Stimulated activated CD8-positive, alpha-beta memory T cell treated with anti-CD3 and anti-CD28 coated beads, Interleukin-7, amount 100 ng/mL, for 24 hours (primary cell): ENCODE measurements at places on chromosomes 11 and 22.

DNA sequence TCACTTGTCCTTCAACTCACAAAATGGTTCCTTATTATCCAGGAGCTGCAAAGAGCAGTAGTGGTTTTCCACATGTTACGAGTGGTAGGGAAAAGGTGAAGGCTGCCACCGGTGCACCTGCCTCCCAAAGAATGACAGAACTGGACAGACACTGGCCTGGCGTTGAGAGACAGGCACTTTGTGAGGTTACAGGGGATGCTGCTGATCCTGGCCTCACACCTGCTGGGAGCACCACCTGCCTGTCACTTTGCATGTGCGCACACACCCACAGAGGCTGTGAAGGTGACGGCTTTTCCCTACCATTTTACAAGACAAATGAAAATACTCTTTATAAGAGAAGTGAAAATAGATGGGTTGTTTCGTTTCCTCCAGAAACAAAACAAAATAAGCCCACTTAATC is 175.3 kb upstream of the B3GAT1 start:
- DNase-seq = no peak

DNA sequence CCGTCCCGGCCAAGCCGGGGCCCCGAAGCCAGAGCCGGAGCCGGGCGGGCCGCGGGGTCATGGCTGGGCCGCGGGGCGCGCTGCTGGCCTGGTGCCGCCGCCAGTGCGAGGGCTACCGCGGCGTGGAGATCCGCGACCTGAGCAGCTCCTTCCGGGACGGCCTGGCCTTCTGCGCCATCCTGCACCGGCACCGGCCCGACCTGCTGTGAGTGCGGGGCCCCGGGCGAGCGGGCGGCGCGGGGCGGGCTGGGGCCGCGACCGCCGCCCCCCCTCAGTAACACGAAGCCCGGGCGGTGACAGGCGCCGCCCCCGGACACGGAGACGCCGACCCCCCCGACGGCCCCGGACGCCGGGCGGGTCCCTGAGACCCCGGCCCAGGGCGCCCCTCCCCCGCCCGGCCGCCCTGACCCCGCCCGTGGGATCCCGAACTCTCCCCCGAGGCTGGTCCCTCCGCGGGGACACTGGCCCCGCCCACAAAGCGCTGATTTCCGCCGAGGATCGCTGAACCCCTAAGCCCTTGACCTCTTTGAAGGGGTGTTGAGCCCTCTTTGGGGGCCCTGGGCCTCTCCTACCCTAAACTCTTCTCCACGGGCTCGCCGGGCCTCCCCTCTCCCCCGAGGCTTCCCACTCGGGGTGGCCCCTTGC is 389 bp downstream of the MICALL1 start:
- DNase-seq = no peak

DNA sequence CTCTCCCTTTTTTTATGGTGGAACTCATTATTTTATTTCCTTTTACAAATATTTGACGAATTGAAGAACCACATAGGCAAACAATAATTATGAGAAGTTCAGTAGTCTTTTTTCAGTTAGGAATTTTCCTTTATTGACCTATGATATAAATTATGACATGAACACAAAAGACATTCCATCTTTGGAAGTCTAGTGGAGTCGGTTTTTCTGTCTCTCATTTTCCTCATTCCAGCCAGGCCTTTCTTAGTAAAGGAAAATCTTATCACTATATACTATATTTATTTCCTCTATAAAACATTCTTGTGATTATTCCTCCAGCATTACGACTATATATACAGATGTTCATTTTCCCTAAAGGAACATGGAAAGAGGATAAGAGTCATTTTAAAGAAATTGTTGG is 1046.1 kb downstream of the DLG2 start:
- DNase-seq = no peak

DNA sequence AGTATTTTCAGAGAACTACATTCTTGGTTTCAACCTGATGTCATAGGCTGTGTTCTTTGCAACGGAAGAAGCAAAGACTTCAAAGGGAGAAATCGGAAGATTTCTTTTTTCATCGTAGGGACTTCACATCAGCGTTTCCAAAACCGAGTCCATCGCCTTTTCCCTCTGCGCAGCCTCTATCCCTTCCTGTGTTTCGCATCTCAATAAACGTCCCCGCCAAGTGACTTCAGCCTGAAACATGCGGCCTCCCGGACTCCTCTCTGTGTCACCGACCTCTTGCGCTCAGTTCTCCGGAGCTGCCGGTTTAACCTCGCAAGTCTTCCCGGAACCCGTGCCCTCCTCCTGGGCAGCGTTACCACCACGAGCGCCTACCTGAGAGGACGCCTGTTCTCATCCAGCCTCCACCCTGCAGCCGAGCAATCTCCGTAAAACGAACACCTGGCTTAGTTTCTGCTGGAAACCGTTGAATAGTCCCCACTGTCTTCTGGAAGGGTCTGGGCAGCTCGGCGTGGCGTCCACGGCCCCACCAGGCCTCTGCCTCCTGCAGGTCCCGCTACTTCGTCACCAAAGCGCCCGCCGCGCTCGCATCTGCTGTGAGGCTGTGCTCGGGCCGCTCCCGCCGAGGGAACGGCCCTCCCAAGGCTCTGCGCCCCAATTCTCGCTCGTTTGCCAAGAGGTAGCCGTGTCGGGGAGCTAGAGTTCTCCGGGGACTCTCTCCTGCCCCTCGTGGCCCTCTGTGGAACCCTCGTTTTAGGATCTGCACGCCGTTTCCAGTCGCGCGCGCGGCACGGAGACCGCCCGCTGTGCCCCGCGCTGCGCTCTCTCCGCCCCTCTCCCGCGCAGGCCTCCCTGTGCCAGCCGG is at the start of gene GLB1L3:
GLB1L3 (plus strand) TSS at position 846 of the 862 bp plus-strand sequence. CDS start 362 bp downstream, outside the sequence.
- DNase-seq = peak; percentile 42

DNA sequence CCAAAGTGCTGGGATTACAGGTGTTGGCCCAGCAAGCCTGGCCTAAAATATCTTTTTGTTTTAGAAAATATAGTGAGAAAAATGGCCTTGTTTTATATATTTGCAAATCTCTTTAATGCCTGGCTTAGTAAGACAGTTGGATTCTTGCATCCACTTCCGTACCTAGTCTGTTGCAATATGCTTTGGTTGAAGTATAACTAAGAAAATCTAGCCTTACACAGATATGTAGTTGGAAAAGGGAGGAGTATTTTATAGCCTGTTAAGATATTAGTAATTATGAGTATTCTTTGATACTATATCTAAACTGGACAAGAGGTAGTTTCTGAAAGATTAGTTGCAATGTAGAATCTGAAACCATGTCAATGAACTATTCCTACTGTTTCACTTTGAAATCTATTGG is 65.1 kb downstream of the ZNRF3 start:
- DNase-seq = no peak

DNA sequence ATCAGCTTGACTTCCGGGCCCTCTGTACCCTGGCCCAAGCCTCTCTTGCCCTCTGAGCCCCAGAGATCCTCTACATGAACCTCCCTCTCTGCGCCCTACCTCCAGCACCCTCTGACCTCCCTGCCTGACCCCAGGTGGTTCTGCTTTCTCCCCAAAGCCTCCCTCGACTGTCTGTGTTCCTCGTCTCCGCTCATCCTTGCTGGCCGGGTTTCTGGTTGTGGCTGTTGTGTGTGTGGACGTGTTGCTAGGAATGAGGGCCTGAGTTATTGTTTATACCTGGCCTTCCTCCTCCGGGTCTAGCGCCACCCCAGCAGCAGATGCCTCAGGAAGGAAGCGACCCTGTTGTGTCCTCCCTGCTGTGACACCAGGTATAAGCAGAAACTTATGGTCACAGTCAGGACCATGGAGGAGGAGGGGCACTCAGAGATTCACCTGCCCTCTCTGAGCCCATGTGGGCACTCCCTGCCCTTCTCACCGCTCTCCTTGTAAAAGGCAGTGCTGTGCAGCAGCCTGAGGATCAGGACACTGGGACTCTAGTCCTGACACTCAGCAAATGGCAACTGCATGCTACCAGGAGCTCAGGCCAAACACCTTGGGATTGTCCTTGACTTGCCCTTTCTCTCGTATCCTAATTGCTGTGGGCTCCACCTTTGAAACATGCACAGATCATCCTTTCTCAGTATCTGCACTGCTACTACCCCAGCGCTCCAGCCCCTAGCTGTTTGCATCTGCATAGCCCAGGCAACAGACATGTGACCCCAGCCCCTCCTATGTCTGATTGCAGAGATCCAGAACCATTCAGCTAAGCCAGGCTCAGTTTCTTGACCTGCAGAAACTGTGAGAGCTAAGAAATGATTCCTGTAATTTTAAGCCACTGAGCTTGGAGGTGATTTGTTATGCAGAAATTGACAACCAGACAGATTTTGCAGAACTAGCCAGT is 140.1 kb downstream of the ST3GAL4 start:
- no peak for DNase-seq

GRCh38 chr22:39490135-39490798 is 11.8 kb upstream of the MIEF1 start:
- peak; percentile 53 for DNase-seq

DNA sequence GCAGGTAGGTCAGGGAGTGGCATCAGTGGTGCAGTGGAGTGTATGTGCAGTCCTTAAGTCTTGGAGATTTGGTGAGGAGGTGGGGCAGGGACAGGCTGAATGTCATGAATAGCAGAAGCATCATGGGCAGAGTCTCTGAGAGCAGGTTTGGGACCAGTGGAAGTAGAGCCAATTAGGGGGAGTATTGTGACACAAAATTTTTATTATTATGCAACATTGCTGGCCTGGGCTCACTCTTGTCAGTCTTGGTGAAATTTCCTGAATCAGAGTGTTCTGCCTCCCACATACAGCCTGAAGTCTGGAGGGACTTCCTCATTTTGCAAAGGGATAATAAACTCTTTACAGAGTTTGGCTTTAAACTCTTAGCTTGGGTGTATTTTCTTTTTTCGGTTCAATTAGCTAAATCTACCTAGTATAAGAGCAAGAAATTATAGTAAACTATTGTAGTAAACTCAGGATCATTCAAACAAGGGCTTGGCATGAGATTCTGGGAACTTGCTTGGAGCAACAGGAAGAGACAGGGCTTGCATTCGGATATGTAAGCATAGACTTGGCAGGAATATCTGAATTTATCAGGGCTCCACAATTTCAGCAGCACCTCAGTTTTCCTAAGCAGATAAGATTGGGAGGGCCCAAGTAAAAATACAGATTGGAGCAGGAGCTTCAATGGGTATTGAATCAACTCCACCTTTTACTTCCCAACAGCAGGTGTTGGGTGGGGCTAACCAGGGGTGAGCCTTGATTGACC is 67.7 kb downstream of the FDX1 start:
- DNase-seq = no peak

DNA sequence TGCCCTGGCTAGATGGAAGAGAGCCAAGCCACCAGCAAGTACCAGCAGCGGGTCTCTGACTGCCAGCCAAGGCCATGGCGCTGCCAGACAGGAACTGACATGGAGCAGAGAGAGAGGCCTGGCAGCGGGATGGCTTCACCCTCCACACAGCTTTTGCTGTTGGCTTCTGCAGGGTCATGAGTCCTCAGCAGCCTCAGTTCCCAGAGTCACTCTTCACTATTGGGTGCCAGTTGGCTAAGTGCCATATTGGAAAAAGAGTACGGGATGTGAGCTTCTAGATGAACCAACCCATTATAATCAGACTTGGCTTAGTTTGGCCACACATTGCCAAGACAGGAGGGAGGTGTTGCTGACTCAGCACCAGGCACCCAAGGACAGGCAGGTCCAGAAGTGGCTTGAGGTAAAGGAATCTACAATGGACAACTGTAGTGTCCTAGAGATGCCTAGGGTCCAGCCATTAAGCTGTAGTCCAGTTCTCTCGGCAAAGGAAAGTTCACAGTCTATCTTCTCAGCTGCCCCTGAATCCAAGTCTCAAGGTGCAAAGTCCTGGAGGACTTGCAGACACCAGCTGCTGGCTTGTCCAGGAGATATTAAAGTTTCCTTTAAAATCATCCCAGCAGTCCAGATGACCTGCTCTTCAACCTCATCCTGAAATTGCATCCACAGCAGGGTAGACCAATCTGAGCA is 40.7 kb upstream of the POU2AF1 start:
- no peak for DNase-seq

GRCh38 chr11:50030193-50030592 is 2.5 kb upstream of the OR4C45 start:
- DNase-seq = no peak

DNA sequence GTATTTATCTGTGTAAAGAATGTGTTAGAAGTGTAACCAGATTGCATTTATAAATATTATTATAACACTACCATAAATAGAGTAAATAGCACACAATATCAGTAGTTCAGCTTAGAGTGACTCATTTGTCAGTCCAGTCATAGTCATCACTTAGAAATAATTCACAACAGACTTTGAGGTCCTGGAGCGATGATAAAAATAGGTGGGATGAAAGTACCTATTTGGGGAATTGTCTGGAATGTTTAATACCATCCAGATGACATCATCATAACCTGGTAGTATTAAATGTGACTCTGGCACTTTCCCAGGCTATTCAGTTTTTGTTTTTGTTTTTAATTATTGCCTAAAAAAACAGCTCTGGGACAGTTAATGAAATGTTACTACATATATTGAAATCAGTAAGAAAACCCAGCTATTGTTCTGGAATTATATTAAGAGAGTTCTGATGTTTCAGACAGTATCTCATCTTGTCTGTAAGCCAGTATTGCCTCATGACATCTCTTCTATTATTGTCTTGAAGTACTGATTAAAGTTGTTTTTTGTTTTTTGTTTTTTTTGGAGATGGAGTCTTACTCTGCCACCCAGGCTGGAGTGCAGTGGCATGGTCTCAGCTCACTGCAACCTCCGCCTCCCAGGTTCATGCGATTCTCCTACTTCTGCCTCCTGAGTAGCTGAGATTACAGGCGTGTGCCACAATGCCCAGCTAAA is 74.8 kb downstream of the SIK2 start:
- DNase-seq = no peak

DNA sequence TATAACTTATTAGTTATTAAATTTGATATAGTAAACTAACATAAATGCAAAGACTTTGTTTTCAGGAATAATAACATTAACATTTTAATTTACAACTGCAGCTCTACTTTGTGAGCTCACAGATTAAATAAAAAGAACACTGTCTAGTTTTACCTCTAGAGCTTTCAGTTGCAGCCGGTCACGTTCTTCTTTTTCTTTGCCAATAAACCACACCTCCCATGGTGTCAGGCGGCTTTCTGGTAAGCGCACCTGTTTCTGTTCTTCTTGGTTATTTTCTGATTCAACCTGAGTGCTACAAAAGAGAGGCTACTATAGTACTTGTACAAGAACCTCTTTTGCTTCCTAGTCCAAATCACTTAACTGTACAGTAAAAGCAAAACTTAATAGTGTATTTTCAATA is 5.8 kb downstream of the CCDC34 start:
- no peak for DNase-seq

GRCh38 chr11:30255637-30256036 is 24.8 kb downstream of the FSHB start:
- no peak for DNase-seq

- DNase-seq = no peak
Measured at GRCh38 chr11:66015454-66015881, 3.7 kb downstream of the CST6 start.

GRCh38 chr22:19868333-19868732 is 13.7 kb upstream of the GNB1L start:
- no peak for DNase-seq

GRCh38 chr11:43868852-43869567 is 11.6 kb upstream of the ALKBH3 start:
- DNase-seq = no peak

GRCh38 chr11:124409906-124410305 is 11.1 kb upstream of the OR8B3 start:
- DNase-seq = no peak

GRCh38 chr11:118148240-118148639 is 4.4 kb downstream of the SCN4B start:
- DNase-seq = no peak
